Testis (tissue), 5 donors: ENCODE measurements at places on chromosomes 4 and X. TPM values are rescaled to one million over a fixed set of nuclear protein-coding genes. Genes with fewer than 3 reads are reported as not detected.

DNA sequence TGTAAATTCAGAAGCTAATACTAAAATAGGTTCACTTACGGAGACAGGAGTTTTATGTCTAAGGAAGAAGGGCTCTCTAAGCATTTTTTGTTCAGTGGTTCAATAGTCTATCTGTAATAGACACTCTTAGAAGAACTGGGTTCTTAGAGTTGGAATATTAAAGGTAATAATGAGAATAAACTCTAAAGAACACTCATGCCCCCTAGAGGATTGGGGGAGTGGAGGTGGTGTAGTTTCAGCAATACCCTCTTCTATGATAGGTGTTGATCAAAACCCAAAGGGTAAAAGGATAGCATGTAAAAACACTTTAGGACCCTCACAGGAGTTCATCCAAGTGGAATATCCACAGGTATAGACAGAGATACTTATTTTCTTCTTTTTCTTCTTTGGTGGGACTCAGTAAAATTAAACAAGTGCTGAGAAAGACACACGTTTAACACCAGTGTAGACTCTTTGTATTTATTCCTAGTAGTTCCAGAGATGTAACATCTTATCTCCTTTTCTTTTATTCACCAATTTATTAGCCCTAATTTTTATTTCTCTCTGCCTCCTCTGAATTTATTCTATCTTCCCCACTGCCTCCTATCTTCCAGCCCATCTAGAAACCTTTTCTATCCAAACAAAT lies 25.7 kb upstream of the MND1 start:
- DNase-seq: peak; percentile 50

- DNase-seq: no peak
Observed at GRCh38 chrX:17594693-17595092, 142.6 kb upstream of the SCML1 start.

DNA sequence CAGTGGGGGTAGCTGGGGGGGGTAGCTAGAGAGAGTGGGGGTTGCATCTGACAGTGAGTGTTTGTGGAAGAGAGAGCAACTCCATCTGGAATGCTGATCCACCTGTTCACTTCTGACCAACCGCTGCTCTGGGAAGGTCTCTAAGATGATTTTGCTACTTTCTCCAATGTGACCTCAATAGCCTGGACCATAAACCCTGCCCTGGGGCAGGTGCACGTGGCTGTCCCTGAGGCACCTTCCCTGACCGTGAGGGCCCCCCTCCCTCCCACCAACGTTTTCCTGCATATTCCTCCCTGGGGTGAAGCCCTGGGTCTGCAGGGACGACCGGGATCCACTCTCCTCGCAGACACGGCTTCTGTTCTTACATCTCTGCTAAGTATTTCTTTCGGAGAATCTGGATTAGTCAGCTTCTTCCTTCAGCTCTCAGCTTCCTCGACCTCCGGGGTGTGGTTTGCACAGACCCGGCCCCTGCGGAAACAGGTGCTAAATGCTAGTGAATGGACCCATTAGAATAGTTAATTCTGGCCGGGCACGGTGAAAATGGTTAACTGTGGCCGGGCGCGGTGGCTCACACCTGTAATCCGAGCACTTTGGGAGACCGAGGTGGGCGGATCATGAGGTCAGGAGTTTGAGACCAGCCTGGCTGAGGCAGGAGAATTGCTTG lies 21.4 kb upstream of the PLCXD1 start:
- DNase-seq: no peak

GRCh38 chr4:104591510-104591911 lies 96.8 kb upstream of the CXXC4 start:
- no peak for DNase-seq

- DNase-seq: no peak
Observed at GRCh38 chrX:46554942-46555341, 9.7 kb upstream of the ZNF674 start.

DNA sequence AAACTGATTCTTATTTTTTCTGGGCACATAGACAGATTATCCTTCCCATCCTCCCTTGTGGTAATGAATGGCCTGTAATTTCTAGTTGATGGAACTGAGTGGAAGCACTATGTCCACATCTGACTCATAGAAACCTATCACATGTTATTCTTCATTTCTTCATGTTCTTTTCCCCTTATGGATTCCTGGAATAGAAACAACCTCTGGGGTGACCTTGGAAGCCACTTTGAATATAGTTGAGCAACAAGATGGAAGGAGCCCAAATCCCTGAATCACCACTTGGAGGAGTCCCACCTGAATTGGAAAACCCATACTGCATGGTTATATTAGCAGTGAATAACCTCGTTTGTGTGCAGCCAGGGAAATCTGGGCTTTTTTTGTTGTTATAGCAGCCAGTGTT lies 137.8 kb downstream of the MID1IP1 start:
- no peak for DNase-seq

DNA sequence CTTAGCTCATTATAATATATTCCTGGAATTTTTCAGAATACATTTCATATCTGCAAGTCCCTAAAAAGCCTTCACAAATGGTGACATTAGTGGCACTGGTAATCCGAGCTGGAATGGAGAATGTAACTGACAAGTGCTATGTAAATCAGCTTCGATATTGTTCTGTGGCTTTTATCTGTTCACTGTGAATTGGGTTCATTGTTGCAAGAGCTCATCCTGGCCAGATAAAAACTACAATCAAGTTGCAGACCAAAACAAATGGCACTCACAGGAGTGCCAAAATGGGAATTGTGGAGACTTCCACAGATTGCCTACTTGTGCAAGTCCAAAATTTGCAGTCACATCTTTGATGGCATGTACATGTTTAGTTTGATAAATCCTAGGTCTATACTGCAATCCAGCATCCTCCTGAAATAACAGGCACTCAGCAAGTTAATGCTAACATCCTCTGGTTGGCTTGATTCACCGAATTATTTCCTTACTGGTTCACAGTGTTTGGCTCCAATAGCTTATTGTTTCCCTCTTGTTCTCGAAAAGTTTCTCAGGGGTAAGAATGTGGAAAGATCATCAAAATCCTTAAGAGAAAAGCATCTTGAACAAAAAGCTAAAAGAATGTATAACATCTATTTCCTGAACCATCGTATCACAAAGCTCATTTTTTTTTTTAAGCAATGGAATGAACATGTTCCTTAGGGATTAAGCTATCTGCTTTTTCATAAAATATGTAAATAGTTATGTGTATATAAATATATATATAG lies 904.9 kb downstream of the CENPC start:
- DNase-seq: no peak

- no peak for DNase-seq
Observed at GRCh38 chr4:107472265-107472948, 247.6 kb downstream of the PAPSS1 start.

- DNase-seq: no peak
Observed at GRCh38 chr4:80195441-80196140, 1.7 kb upstream of the PRDM8 start.

DNA sequence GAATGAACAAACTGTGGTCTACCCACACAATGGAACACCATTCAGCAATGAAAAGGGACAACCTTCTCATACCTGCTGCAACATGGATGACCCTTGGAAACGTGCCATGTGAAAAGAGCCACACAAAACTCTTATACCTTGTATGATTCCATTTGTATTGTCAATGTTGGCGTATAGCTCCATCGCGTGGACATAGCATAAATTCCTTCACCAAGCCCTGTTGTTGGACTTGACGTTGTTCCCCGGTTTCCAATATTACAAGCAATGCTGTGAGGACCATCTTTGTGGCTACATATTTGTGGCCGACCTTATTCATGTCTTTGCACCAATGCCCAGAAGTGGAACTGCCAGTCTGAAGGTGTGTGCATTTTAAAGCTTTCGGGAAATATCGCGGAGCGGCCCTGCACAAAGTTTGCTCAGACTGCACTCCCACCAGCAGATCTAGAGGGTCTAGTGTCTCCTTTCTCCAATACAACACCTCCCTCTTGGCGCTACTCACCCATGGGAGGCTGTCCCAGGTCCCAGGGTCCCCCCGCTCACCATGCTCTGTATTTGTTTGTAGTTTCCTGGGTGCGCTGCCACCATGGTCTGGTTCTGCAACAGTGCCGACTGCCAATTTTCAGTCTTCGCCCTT lies at the start of gene CLDN34:
TSS of gene CLDN34 (plus strand) at position 584 of the 634 bp plus-strand sequence. CDS start at position 584, 0 bp downstream.
- DNase-seq: no peak

DNA sequence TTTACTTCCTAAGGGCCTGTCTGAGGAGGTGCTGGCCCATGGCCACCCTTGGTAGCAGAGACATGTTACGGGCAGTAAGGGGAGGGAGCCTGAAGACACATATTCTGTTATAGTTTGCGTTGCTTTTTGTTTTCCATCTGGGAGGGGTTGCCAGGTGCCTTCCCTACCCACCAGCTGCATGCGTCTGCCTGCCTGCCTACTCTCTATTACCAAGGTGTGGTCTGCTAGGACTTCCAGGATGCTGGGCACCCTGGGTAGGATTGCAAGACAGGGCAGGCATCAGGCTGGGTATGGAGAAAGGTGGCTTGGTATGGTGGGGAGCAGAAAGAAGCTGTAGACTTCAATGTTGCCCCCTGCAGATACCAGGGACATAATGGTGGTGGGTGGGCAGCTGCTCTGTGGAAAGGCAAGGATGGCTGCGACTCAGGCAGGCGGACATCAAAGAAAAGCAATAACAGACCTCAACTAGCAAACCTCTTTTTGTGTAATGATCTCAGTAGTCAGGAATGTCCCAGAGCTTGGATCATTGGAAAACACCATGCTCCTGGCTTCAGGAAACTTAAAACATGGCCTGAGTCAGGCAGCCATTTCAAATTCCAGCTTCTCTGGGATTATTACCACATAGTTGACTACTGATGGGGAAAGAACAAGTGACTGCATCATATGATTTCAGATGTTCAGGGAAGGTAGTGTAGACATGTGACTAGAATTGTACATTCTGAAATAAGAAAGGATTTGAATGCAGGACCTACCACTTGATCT lies 67.8 kb downstream of the HOPX start:
- no peak for DNase-seq

GRCh38 chr4:11632025-11632424 lies 203.3 kb upstream of the HS3ST1 start:
- no peak for DNase-seq

DNA sequence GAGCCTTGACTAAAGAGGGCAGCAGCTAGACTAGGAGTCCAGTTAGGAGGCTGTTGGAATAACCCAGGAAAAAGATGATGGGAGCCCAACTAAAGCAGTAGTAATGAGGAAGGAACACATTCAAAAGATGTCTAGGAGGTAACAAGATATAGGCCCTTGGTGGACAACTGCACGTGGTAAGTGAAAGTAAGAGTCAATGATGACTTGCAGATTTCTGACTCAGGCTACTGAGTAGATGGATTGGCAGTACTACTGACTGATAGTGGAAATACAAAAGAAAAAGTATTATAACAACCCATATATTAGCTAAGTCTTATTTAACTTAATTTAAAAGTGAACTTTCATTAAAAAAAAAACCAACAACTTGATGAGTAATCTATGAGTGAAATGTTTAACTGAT lies 74.0 kb downstream of the PAK3 start:
- no peak for DNase-seq

- DNase-seq: no peak
Observed at GRCh38 chr4:78069859-78070258, 12.7 kb downstream of the FRAS1 start.

GRCh38 chr4:153023139-153023538 lies 87.0 kb downstream of the FHDC1 start:
- no peak for DNase-seq

- no peak for DNase-seq
Observed at GRCh38 chrX:47502316-47503125, 19.5 kb upstream of the ZNF41 start.

DNA sequence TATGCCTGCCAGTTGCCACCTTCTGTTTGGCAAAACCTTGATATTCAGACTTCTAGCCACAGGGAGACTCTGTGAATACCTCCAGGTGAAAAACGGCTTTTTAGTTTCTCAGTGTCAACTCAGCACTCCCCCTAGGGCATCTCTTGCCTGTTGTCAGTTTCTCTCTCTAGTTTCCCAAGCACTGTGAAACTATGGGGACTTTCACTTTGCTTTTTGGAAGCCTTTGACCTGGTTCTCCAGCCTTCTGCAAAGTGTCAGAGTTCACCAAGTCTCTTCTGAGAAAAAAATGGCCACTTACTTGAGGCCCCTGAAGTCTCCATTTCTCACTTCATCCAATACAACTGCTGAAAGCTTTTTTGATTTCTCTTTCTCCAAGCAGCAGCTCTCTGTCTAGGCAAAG lies 521.5 kb downstream of the INPP4B start:
- no peak for DNase-seq

GRCh38 chrX:44931441-44931973 lies 58.5 kb downstream of the KDM6A start:
- no peak for DNase-seq

DNA sequence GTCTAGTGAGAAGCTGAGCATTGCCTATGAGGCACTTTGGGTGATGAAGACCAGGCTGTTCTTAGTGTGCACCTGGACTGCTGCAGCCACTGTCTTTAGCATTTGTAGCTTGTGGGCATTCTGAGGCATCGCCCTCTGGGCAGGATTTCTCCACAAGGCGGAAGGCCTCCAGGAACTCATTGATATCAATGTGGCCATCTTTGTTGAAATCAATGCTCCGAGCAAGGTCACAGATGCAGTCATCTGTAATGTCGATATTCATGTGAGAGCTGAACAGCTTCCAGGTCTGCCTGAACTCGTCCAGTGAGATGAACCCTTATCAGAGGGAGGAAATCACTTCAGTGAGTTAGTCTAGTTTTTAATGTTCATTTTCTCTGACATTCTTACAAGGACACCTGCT lies 41.6 kb downstream of the PPEF2 start:
- DNase-seq: no peak

GRCh38 chr4:177285953-177286352 lies 23.7 kb upstream of the NEIL3 start:
- no peak for DNase-seq

The ADH7 gene
- not detected for total RNA-seq

The CFI gene
- total RNA-seq: 4.3 TPM

The USP17L12 gene
- total RNA-seq: not detected

The NLRP2B gene
- total RNA-seq: not detected

The NCAPG gene
- total RNA-seq: 13.3 TPM

The LIMCH1 gene
- 18.6 TPM for total RNA-seq

The TLR10 gene
- not detected for total RNA-seq

The FAM236A gene
- 432 TPM for total RNA-seq

The DGKK gene
- total RNA-seq: 0.39 TPM

The LONRF3 gene
- total RNA-seq: 9.7 TPM

The STOX2 gene
- 17.7 TPM for total RNA-seq

The NLGN4X gene
- 15.9 TPM for total RNA-seq

The IQSEC2 gene
- 19.9 TPM for total RNA-seq
